ENCODE measurements at places on chromosomes 4 and X.
A peak's percentile ranks its signal among the peaks of the same experiment; 100 is the strongest.

- DNase-seq = no peak
These were observed 772 bp upstream of the WNK3 start for GRCh38 chrX:54358424-54359211.

DNA sequence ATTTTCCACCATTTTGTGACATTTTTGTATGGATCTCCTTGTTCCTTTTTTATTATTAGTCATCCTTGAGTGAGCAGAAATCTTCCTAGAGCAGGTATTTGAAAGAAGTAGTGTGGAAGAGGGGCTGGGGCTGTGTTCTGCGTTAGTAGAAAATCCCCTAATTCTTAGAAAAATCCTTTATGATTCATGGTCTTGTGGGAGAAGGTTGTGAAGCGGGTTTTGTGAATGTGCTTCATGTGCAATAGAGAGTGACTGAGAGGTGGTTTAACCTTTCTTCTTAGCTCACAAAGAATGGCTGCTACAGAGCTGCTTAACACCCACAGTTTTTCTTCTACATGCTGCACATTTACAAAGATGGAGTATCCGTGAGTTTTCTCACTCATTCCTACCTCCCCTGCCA, 220.5 kb downstream of the IDS start:
- no peak for DNase-seq

DNA sequence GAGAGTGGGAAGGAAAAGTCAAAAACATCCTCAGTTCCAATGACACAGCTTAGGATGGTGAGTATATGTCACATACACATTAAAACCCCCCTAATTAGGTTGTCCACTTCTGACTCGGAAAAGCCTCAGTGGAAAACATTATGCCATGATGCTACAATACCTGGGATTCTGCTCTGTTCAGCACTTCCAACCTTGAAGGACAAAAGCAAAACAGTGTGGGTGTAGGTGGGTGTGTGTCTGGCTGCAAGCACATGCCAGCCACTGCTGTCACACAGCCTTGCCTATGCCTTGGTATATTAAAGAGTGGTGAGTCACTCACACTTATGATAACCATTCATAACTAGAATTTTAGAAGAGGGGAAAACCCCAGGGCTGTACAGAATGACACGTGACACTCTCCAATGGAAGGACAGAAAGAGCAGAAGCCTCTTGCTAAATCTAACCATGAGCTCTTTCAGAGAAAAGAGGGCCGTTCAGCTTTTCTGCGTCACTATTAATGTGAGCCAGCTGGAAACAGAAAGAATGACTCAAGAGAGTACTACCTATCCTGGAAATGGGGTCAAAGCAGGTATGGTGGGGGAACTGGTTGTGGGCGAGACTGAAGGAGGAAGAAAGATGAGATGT, 159.6 kb downstream of the TET2 start:
- DNase-seq = peak; percentile 43

- no peak for DNase-seq
These were observed 47.8 kb downstream of the NIPAL1 start for GRCh38 chr4:48064349-48064748.

- DNase-seq = no peak
These were observed 90.0 kb downstream of the MAOA start for GRCh38 chrX:43745938-43746721.

DNA sequence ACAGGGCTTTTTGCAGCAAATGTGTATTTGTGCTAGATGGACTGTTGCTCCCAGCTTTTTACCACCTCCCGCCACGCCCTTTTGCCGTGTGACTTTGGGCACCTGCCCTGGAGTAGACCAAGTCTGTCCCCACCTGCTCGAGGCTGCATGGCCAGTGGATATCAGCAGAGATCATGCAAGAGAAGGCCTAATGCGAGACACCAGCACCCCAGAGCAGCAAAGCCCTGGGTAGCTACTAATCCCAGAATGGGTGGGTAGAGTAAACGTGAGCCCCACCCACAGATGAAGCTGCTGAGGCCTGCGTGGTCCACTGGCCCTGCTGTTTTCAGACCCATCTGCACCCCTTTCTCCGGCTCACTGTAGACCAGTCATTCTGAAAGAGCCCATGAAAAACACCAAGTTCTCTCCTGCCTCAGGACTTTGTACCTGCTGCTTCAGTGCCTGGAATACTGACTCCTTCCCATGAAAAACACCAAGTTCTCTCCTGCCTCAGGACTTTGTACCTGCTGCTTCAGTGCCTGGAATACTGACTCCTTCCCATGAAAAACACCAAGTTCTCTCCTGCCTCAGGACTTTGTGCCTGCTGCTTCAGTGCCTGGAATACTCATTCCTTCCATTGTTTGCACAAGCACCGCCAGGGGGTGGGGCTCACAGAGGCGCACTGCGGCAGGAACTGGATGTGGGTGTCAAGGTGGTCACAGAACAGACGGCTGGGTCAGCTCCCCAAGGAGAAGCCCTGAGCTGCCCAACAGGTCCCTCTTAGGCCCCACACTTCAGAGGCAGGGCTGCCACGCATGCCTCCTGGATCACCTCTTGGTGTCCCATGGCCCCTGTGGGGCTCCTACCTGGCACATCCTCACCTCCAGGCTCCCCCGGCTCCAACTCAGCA, 5.1 kb upstream of the TNIP2 start:
- no peak for DNase-seq

DNA sequence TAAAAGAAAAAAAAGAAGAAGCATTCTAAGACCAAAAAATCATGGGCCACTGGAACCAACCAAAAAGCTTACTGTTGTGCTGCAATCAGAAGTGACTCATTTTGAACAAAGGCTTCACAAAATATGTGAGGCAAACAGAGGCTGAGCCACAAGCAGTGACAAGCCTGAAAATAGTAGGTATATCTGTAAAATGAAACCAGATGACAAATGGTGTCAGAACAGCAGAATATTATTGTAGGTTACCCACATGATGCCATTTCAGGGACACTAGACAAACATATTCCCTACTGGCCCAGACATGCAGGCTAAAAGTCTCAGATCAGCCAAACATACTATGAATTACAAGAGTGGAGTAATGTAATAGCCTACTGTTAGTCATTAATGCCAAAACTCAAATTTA, 1301.8 kb upstream of the DIAPH2 start:
- no peak for DNase-seq

DNA sequence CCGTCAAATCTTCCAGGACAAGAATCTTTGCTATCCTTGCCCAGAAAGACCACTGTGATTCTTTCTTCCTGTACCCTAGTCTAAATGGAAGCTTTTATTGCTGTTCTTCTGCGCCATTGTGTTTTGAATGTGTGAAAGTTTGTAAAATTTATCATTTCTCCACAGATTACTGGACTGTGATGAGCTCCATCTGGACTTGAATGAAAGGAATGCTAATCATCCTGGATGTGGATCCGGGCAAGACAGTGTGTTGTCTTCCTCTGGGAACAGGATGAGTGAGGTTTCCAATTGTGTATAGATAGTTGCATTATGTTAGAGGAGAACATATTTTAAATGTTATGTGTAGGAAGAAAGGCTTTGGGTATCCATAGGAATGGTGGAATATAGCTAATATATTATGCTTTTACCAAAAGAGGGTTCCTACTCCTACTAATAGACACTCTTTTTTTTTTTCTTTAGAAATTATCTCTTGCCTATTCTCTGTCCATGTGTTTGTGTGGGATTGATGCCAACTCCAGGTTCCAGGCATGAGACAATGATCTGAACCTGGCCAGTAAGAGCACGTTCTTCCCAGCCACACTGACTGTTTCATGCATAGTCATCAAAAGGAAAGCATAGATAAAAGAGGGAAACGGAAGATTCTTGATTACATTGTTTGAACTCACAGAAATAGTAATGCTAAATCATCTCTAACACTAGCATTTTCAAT, 803.6 kb upstream of the ADGRL3 start:
- DNase-seq = no peak

DNA sequence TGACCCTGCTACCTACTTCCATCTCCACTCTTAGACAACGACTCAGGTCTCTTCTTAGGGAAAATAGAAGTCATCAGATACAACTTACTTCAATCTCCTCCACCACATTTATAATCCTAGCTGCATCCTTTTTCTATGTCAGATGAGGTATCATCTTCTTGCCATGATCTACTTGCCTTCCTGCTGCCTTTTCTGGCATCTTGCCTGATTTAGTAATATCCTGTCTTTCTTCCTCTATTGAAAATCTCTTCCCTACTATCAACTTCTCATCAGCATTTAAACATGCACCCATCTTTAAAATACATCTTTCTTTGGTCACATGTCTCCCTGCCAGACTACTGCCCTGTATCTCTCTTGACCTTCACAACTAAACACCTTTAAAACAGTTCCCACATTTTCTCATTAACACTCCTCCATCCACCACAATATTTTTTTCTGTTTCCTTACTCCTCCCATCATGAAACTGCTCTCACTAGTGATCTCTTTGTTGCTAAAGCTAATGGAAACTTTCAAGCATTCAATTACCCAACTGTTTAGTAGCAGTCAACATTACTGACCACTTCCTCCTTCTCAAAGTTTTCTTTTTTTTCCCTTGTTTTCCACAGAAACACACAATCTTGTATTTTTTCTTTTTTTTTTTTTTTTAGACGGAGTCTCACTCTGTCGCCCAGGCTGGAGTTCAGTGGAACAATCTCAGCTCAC, 100.8 kb upstream of the CXorf66 start:
- DNase-seq = no peak

- no peak for DNase-seq
These were observed 83.3 kb downstream of the SNCA start for GRCh38 chr4:89753601-89754066.

GRCh38 chr4:174946246-174946645, 28.1 kb downstream of the ADAM29 start:
- no peak for DNase-seq

DNA sequence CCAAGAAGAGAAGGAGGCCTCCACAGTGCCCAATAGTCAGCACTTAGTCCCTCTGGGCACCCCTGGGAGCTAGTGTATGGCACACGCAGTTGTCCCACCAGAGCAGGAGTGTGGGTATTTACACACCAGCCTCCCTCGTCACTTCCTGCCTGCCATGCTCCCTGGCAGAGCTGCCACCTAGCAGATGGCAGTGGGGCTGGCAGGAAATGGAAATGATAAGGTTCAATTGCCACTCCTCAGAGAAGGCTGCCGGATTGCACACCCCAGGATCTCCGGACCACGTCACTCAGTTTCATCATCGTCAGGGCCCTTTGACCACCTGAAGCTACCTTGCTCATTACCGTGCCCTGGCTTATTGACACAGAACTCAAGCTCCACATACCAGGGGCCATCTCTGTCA, 173.3 kb upstream of the PSAPL1 start:
- DNase-seq = no peak

- peak; percentile 43 for DNase-seq
These were observed at the start of the genes DNAAF6 and NUP62CL for GRCh38 chrX:107205770-107206696. Gene DNAAF6 (plus strand): TSS chrX:107206611. CDS start chrX:107212876, 6,265 bp downstream. Gene NUP62CL (minus strand): TSS chrX:107206433. CDS start chrX:107175146, 31,287 bp downstream.

- no peak for DNase-seq
These were observed 187.3 kb downstream of the MAB21L2 start for GRCh38 chr4:150769248-150769647.

GRCh38 chrX:153693216-153694086, 5.7 kb downstream of the SLC6A8 start:
- DNase-seq = no peak

GRCh38 chr4:48899950-48900349, 6.6 kb downstream of the OCIAD2 start:
- no peak for DNase-seq

- no peak for DNase-seq
These were observed 24.7 kb upstream of the PBDC1 start for GRCh38 chrX:76148041-76148665.

DNA sequence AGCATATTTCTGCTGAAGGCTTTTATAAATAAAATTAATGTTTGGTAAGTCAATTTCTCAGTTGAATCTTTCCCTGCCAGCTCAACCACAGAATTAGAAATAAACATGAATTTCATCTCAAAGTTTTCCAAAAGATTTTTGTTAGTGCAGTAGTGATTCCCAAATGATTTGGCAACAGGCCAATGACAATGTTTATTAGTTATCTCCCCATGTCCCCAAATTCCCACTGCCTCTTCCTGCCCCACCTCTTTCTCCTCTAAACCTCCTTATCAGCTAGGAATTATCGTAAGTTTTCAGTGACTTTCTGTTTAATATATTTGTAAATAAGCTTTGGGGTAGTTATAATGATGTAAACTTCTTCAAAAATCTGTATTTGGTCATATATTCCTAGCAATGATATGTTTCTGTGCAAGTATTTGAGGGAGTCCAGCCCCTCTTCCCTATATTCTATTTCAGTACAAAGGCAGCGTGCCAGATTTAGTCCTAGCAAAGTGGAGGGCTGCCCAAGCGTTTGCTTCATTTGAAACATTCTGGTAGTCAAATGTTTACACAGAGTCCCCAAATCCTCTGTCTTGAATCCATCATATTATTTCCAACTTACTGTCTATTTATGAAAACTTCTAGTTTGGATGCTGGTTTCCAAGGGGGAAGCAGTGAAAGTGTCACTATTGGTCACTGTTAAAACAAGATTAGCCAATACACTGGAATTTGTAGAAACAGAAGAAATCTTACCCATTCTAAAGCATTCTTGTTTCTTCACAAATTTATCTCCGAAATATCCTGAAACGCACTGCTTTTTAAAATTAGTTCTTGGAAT, 33.7 kb upstream of the ANKRD50 start:
- DNase-seq = no peak

DNA sequence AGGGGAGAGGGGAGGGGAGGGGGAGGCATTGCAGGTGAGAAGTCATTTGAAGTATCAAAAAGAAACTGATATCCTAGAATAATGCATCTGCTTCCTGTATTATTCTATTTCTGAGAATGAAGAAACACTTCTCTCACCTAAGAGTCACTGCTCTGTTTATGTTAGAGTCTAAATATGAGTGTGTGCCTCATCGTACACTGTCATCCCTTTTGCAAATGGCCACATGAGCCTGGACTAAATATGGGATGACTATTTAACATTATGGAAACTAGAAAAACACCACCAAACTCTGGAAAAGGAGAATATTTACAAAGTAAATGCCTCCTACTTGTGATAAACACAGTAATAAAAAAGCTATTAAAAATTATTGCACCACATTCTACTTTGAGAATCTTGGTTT, 146.4 kb upstream of the NOCT start:
- no peak for DNase-seq

DNA sequence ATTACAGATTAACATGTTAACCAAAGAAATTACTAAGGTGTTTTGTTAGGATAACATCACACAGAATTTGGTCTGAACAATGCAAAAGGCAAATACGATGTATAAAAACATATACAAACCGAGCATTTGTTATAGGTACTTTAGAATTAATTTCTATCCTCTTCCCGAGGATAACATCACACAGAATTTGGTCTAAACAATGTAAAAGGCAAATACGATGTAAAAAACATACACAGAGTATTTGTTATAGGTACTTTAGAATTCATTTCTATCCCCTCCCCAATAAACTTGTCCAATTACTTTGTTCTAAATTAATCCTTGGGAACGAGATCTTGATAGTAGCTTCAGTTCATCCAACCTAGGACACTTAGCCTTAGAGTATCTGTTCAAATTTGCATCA, 7.6 kb downstream of the HNRNPDL start:
- no peak for DNase-seq
